ENCODE measurements at places on chromosomes 4 and X. TPM values are rescaled to one million over a fixed set of nuclear protein-coding genes. Genes with fewer than 3 reads are reported as not detected.

DNA sequence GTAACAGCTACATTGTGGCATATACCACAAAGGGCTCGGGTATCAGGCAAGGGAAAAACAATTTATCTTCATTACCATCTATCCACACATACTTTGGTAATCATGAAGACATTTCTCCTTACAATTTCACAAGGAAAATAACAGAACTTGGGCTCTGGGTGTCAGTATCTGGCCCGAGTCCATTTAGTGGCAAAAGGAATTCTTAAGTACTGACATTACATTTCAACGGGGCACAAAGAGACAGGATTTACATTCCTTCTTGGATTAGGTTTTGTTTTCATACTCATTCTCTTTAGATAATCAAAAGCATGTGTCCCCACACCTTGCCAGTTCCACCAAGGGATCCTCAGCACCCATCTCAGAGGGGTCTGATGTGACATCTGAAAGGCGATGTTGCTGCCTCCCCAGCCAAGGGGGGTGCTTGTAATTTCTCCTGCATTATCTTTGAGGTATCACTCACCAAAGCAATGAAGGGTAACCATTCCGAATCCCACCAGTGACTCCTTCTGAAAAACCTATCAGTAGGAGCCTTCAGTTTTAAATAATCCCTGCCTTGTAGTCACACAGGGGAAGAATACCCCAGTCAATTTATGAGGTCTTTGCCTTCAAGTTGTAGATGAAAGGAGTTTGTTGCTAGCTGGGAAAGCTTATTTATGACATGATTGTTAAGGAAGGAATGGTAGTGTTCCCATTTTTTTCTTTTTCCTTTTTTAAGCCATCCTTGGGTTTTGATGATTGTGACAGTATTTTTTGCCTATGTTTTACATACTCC, 118.6 kb downstream of the PALLD start:
- DNase-seq = no peak

DNA sequence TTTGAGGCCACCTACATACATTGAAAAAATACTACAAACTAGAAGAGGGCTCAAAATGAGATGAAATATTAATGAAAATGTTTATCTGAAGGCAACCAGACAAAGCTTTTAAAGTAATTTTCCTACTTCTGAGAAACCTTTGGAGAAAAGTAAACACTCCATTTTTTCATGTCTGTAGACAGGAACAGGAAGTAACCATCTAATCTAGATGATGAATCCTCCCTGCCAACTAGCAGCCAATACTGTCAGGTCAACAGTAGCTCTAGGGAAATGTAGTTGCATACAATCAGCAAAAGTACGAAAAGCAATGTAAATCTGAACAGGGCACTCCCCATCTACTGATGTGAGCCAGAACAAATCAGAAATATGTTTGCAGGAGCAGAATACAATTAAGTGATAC, 49.0 kb downstream of the AMMECR1 start:
- DNase-seq = no peak

GRCh38 chrX:48514126-48514806, 5.5 kb downstream of the PORCN start:
- no peak for DNase-seq

DNA sequence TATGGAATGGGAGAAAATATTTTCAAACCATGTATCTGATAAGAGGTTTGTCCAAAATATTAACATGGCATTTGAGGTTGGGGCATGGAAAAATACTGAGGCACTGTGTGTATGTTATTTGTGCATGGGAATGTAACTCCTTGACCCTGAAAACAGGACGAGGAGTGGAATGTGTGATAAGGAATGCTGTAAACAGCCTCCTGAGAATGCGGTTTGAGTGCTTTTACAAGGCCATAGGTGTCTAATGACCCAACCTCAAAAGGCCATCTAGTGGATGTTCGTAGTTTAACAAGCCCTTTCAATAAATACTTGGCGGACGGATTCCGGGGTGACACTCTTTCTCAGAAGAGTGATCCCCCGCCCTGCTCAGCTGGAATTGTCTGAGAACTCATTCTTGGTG, 162.9 kb upstream of the USP9X start:
- DNase-seq = peak; percentile 61

DNA sequence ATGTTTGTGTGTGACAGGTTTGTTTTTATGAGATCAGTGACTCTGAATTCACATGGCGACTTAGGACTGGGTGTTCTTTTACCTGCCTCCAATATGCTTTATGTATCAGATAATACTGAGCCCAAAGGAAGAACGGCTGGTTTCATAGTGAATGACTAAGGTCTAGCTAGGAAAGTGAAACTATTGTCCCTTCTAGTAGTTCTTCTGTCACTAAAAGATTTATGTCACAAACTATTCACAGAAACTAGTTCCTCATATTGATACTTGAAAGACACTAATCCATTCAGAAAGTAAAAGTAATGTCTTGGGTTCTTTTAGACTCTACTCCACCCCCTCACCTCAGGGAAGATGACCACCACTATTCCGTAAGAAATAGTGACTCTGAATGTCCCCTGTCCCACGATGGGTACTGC, 81.7 kb downstream of the EGF start:
- no peak for DNase-seq

DNA sequence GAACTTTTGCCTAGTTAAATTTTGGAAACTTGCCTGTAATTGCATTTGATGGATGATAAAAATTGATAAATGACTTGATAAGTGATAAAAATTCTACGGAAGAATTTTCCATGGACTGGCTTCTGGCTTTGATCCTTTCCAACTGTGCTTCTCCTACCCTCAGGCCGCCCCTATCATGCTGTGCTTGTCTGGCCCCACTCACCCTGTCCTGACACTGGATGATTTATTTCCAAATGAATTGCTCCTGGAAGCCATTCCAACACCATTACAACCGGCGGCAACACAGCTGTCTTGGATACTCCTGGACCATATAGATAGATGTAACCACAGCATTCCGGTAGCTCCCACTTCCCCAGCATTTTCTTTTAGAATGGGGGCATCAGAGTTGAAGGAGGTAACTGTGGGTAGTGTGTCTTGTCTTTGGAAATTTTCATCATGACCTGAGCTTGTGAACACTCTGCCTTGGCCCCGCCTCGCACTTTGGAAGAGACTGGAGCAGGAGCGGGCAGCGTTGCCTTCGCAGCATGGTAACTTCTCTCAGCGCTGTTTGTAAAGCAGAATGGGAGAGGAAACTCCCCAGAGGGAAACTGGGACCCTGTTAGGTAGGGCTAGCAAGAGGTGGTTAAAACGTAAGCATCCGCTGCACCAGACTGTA, 77.4 kb downstream of the TBL1X start:
- no peak for DNase-seq

DNA sequence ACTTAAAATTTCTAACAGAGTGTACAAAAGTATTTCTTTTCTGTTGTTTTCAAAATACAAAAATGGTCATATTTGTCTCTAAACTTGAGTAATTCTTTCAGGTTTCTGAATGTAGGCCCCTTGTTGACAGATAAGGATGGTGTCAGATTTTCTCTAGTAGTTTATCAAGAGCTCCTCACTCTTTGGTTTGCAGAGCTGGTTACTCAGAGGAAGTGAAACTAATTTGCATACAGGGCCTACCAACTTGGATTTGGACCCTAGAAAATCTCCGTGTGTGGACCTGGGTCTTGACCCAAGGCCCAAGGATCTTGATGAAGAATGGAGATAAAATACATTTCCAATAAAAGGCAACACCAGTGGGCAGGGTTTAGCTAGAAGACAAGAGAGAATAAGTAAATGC, 433 bp upstream of the ADH6 start:
- no peak for DNase-seq

GRCh38 chr4:184548648-184549341, 74.4 kb upstream of the IRF2 start:
- peak; percentile 57 for DNase-seq

DNA sequence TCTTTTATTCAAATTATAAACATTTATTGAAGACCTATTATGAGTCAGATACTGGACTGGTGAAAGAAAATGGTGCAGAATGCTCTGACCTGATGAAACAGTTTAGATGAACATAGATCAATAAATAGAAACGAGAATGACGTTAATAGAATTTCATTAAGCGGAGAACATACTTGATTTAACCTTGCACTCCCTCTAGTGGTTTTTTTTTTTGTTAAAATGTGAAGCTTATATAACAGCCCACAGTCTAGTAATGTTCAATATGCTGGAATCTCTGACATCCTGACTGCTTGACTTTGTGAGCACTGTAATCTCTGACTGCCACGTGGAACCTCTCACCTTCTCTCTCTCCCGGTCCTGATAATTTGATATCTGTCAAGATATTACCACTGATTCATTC, 32.3 kb downstream of the HDAC8 start:
- no peak for DNase-seq

DNA sequence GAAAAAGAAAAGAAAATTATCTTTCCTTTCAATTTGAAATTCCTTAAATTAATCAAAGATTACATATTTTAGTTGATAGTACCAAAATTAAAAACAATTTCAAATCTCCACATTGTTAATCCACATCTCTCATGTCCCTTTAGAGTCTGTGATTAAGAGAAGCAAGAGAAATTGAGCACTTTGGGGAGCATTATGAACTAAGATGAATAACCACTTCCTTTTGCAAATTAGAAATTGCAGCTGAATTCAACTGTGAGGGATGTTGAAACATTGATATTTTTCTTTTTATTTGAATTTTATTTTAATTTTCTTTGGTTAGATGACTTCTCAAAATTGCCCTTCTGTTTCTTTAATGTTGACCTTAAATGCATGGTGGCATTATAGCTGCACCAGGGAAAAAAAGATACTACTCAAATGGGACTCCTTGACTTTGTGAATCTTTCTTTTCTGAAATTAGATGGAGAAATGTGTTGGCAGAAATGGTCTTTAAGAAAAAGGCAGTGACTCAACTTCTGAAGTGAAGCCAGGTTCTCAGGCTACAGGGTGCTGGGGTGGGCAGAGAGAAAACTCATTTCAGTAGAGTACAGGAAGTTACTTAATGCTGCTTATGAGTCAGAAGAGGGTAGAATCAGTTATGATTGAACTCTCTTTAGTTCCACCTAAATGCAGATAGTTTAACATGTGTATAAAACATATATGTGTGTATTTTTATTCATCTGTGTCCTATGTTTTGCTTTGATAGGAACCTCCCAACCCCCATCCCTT, 92.0 kb upstream of the TNIP3 start:
- DNase-seq = no peak

GRCh38 chrX:14712096-14712495, 160.8 kb downstream of the FANCB start:
- no peak for DNase-seq

GRCh38 chr4:38359113-38359512, 304.9 kb upstream of the KLF3 start:
- no peak for DNase-seq

- DNase-seq = no peak
These were observed 42.6 kb downstream of the C4orf51 start for GRCh38 chr4:145722561-145722960.

GRCh38 chrX:132216806-132217202, 2.4 kb downstream of the RAP2C start:
- DNase-seq = no peak

DNA sequence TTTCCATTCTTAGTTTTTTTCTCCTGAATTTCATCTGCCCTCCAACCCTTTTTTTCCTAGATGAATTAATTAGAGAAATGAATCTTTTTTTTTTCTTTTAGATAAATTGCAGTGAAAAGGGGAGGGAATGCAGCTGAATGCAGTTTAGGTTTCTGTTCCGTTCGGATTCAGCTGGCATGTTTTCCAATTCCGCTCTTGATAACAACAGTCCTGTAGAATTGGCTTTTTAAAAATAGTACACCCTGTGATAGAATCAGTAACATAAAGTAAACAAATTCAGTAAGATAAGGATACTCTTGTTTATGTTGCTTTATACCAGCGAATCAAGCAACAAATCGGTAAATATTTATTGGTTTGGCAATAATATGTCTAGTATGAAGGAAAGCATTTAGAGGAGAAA, 103.5 kb downstream of the UNC5C start:
- DNase-seq = no peak

GRCh38 chrX:16999275-16999674, 52.8 kb downstream of the REPS2 start:
- DNase-seq = no peak

DNA sequence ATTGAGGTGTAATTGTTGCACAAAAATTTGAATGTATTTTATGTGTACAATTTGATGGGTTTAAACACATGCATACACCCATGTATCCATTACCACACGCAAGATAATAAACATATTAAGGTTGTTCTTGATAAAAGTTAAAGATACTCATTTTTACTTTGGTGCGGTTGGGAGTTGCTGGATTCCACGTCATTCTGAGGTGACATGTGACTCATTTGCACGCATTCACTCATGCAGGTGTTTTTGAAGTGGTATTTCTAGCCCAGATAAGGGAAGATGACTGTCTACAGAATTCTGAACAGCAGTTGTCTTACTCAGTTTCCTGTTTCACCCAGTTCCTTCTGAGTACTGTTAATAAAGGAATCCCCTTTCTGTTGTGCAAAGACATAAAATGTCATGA, 142.0 kb downstream of the RTL3 start:
- no peak for DNase-seq

DNA sequence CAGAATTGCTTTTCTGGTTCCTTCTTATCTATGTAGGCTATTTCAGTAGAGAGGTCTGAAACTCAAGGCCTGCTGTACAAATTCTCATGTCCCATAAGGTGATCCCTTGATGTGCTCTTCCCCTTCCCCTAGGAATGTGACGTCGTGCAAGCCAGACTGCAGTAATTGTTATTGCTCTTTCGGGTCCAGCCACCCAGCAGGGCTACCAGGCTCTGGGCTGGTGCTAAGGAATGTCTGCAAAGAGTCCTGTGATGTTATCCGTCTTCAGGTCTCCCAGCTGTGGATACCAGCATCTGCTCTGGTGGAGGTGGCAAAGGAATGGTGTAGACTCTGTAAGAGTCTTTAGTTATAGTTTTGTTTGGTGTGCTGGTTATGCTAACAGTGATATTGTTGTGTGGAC, 378.7 kb downstream of the C4orf33 start:
- DNase-seq = no peak

DNA sequence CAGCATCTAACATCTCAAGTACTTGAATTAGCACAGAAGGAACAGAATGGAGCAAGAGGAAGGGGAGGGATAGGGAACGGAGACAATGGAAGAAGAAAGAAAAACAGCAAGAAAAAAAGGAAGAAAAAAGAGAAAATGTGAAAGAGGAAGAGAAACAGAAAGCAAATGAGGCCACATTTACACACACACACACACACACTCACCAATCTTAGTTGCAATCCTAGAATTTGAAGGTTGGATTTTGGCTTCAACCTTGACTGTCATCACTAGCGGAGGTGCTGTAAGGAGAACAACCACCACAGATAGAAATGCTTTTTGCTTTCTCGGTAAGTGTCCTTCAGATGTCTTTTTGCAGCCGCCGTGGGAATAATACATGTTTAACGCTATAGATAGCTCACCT, 327.1 kb upstream of the NWD2 start:
- no peak for DNase-seq

The CT55 gene
- total RNA-seq = 0.10 TPM

The CENPI gene
- total RNA-seq = 21.0 TPM

The PAK3 gene
- total RNA-seq = 1.8 TPM

The PAGE2B gene
- total RNA-seq = not detected

The MAGEB2 gene
- total RNA-seq = 0.35 TPM

The FAM133A gene
- total RNA-seq = 0.52 TPM
